ENCODE measurements at places on chromosomes 3 and 15. TPM values are rescaled to one million over a fixed set of nuclear protein-coding genes. Genes with fewer than 3 reads are reported as not detected.

Gene EFCAB12
- total RNA-seq: under 0.01 TPM

Gene WNT5A
- total RNA-seq: 0.27 TPM

Gene ISLR2
- total RNA-seq: not detected

Gene OR5K1
- not detected for total RNA-seq

Gene RBMS3
- total RNA-seq: 49.6 TPM

Gene FAIM
- 12.0 TPM for total RNA-seq
